ENCODE measurements at places on chromosomes 13 and 19.
A peak's percentile ranks its signal among the peaks of the same experiment; 100 is the strongest.

- DNase-seq = no peak
Observed at GRCh38 chr13:62635161-62635560, 1219.5 kb upstream of the PCDH20 start.

DNA sequence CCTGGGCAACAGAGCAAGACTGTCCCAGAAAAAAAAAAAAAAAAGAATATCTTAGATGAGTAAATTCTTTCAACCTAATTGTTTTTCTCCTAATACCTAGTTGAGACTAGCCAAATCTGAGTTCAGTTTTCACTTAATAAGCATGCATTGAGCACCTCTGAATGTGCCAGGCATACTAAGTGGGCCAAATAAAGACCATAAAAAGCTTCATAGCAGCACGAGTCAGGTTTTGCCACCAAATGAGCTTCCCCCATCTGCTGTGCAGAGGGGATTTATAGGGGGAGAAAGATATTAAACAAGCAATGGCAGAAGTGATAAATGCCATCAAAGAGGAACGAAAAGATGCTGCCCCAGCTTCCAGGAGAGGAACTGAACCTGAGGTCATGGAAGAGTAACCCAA is 11.4 kb downstream of the THSD1 start:
- DNase-seq = no peak

- peak; percentile 44 for DNase-seq
Observed at GRCh38 chr19:16185768-16186123, 536 bp downstream of the FAM32A start.

GRCh38 chr19:46919324-46919723 is 58.5 kb downstream of the ARHGAP35 start:
- peak; percentile 34 for DNase-seq

- DNase-seq = no peak
Observed at GRCh38 chr19:10293637-10294367, 4.0 kb downstream of the ICAM5 start.

DNA sequence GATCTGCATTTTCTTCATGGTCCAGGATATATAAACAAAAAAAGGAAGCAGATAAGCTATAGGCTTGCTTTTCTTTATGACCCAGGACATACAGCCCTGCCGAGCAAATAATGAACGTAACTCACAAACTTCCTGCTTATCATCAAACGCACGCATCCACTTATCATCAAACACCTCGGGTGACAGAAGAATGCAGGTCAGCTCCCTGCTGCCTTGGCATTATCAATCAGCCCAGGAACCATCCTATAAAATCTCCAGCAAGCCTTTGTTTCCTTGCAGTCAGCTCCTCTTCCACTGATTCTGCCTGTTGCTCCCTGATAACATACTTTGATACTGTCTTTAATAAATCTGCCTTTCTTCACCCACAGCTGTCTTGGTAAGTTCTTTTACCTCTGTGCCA is 5.3 kb upstream of the ZNF583 start:
- no peak for DNase-seq

DNA sequence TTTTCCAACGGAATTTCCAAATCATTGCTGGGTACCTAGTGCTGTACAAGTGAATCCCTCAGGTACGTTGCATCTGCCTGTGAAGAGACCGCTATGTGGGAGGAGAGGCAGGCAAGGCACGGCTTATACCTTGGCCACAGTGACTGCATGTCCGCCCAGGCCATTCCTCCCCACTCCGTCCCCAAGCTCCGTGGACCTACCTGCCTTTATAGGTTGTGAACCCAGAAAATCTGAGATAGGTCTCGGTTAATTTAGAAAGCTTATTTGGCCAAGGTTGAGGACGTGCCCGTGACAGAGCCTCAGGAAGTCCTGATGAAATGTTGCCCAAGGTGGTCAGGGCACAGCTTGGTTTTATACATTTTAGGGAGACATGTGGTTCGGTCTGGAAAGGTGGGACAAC is 218.5 kb upstream of the TSHZ3 start:
- no peak for DNase-seq

Measured in activated CD4-positive, alpha-beta T cell treated with anti-CD3 and anti-CD28 coated beads, Interleukin-2, Interleukin-6, amounts not matched to agents 100 ng/mL and 50 ng/mL, durations not matched to agents 16 hours and 8 hours (primary cell).